ENCODE measurements at places on chromosomes 1 and 21.

DNA sequence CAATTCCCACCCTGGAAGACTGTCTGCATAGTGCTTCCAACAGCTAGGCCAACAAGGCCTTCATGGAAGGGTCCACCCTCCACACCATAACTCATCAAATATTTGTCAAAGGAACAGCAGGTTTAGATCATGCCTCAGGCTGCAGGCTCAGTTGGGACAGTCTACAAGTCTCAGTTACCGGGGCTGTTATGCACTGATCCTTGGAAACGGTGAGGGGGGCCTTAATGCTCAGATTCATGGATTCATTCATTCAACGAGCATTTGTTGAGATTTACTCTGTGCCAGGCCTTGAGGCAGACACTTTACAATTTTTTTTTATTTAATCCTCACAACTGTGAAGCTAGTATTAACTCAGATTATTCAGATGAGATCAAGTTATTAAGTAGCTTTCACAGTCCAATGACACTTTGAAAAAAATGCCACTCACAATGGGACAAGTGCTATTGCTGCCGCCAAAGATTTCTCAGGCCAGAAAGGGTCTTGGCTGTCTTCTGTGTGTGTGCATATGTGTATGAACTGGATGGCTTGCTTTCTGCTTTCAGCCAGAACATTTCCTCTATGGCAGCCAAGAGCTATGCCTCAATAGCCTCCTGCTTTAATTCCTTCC is 8.9 kb upstream of the C1orf216 start:
- no peak for DNase-seq

- no peak for DNase-seq
Observed at GRCh38 chr1:208150833-208151458, 93.2 kb downstream of the PLXNA2 start.

- DNase-seq: no peak
Observed at GRCh38 chr21:36759348-36760083, 60.6 kb downstream of the SIM2 start.

GRCh38 chr1:180366371-180367068 is 135.9 kb downstream of the ACBD6 start:
- DNase-seq: peak; percentile 53

- peak; percentile 99 for DNase-seq
Observed at GRCh38 chr1:26692793-26693490, 2.9 kb upstream of the ARID1A start.

- no peak for DNase-seq
Observed at GRCh38 chr1:182556279-182556678, 32.8 kb downstream of the RNASEL start.

DNA sequence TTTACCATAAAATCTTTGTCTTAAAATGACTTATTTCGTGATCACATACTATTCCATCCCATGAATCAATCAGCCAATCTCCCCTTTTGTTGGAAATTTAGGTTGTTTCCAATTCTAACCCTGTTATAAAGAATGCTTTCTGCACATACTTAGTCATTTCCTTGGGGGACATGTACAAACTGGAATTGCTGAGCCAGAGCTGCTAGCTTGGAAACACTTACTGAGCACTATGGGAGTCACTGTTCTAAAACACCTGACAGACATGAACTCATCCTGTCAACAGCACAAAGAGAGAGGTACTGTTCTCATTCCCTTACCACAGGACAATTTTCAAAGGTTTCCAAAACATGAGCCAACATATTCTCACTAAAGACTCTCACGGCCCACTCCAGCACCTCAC is 32.1 kb downstream of the AK2 start:
- DNase-seq: peak; percentile 44

GRCh38 chr1:210125143-210125542 is 107.5 kb upstream of the SERTAD4 start:
- DNase-seq: no peak

GRCh38 chr1:161933592-161934588 is 89.8 kb downstream of the OLFML2B start:
- DNase-seq: no peak

GRCh38 chr1:68322837-68323687 is 90.7 kb upstream of the WLS start:
- DNase-seq: peak; percentile 38

DNA sequence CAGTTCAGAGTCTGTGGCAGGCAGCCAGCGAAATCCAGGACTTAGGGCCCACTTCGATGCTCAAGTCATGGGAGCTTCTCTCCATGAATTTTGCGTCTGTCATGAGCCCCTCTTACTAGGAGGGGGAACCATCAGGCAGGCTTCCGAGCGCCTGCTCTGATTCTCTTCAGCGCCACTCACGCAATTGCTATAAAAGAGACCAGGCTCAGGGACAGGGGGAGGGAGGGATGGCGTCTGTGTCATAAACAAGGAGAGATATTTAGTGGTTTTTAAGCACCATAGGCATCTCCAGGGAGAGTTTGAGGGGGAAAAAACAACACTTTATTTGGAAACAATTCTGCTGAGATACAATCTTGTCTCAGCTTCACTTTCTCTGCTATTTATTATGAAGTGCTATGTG is 60.6 kb downstream of the NAV1 start:
- no peak for DNase-seq

GRCh38 chr1:24505816-24506215 is 3.2 kb downstream of the RCAN3 start:
- no peak for DNase-seq

- no peak for DNase-seq
Observed at GRCh38 chr1:95095833-95096217, 21.3 kb upstream of the TLCD4 start.

GRCh38 chr21:35399002-35399530 is 350.0 kb upstream of the RUNX1 start:
- DNase-seq: no peak

- peak; percentile 89 for DNase-seq
Observed at GRCh38 chr1:235883261-235883927, 16.7 kb upstream of the LYST start.

- DNase-seq: no peak
Observed at GRCh38 chr1:156112276-156113137, 2.0 kb upstream of the LMNA start.

- DNase-seq: no peak
Observed at GRCh38 chr1:240652961-240653409, 41.0 kb upstream of the GREM2 start.

- no peak for DNase-seq
Observed at GRCh38 chr1:216826646-216827045, 103.4 kb upstream of the ESRRG start.

- peak; percentile 16 for DNase-seq
Observed at GRCh38 chr1:96559181-96559580, 162.4 kb upstream of the PTBP2 start.

- DNase-seq: peak; percentile 45
Observed at GRCh38 chr1:91026777-91027176, 4.9 kb upstream of the ZNF644 start.

- peak; percentile 63 for DNase-seq
Observed at GRCh38 chr1:221991221-221991620, 249.3 kb upstream of the DUSP10 start.

DNA sequence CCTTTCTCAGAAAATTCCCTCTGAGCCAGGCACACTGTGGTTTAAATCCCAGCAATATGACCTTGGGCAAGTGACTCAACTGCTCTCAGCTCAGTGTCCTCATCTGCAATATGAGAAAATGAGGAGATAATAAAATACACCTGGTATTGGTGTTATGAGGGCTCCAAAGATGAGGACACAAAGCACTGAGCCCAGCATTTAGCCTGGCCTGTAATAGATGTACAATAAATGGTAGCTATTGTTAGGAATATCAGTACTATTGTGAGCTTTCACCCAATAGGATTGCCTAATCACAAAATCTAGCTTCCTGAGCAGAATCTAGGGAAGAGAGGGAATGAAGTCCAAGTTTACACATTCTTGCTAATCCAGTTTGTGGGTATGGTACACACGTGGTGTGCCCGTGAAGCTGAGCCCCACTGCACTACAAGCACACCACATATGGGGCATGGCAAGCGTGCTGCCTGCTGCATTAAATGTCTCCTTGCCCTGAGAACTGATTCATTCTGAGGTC is 24.3 kb upstream of the SLC30A1 start:
- DNase-seq: no peak

- no peak for DNase-seq
Observed at GRCh38 chr1:86641318-86641717, 63.1 kb upstream of the SH3GLB1 start.

DNA sequence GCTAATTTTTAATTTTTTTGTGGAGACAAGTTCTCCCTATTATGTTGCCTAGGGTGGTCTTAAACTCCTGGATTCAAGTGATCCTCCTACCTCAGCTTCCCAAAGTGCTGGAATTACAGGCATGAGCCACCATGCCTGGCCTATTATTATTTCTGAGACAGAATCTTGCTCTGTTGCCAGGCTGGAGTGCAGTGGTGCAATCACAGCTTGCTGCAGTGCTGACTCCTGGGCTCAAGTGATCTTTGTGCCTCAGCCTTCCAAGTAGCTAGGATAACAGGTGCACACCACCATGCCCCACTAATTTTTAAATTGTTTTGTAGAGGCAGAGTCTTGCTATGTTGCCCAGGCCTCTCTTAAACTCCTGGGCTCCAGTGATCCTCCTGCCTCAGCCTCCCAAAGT is 196.3 kb downstream of the CAMTA1 start:
- no peak for DNase-seq

GRCh38 chr1:2548068-2548589 is 8.0 kb upstream of the TNFRSF14 start:
- DNase-seq: peak; percentile 63

GRCh38 chr1:72037745-72038343 is 244.5 kb downstream of the NEGR1 start:
- peak; percentile 58 for DNase-seq

DNA sequence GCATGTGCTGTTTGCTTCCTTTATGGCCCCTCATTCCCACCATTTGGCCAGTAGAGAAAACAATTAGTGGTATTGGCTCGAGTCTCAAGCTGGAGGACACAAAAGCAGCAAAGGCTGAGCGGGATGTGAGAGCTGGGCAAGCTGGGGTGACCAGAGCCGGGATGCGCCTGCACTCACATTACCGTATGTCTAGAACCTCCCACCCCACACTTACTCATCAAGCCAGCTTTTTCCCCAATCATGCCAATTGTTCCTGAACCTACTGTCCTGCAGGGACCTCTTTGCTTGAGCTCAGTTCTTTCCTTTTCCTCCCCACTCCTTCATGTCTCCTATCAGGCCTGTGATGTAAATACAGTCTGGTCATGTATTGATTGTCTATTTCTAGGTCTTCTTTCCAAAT is 45.9 kb downstream of the KIRREL1 start:
- peak; percentile 24 for DNase-seq

GRCh38 chr1:151003180-151003579 is 3.5 kb downstream of the MINDY1 start:
- DNase-seq: no peak

GRCh38 chr1:221040101-221040500 is 160.9 kb downstream of the HLX start:
- DNase-seq: no peak

DNA sequence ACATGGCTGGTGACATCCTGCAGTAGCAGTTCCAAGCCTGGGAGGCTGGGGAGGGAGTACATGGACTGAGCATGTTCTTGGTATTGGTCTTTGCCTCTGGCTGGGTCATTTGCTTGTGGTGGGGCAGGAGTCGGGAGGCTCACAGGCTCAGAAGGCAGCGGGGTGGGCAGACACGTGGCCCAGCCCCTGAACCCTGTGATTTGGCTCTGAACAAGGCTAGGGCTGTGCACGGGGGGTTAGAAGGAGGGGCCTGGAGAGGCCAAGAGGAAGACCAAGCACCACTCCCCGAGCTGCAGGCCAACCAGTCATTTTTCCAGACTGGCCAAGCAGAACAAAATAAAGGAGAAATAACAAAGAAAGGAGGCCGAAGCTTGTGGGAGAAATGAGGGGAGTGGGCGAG is 9.7 kb upstream of the PRELP start:
- DNase-seq: no peak

- no peak for DNase-seq
Observed at GRCh38 chr1:45913731-45914501, 110.5 kb downstream of the MAST2 start.

- no peak for DNase-seq
Observed at GRCh38 chr1:30452925-30453324, 270.5 kb downstream of the MATN1 start.

DNA sequence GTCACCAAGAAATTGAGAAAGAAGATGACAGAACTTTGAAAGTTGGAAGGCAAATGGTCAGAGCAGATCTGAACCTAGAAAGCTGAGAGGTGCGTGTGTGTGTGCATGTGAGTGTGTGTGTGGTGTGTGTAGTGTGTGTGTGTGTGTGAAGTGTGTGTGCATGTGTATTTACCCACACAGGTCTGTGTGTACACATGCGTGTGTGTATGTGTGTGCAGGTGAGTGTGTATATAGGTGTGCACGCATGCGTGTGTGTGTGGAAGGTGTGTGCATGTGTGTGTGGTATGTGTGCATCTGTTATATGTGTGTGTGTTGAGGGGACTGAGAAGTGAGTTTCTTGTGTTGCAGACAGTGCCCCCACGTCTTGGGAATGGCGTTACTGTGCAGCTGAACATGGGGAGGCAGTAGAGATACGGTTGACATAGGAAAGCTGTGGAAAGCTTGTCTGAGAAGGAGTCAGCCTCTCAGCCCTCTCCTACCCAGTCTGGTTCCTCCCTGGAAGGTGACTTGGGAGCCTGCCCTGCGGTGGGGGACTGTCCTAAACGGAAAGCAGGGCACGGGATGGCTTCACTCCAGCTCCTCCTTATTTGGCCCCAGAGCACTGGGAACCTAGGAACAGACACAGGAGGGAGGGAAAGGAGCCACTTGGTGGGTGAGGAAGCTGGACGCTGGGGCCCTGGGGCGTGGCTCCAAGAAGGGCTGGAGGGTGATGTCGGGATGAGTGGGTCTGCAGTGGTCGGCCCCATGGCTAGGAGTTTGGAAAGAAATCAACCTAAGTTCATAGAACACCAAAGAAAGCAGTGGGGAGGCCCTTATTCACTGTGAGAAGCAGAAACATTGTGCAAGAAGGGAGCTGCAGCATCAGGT is 97.2 kb downstream of the PCBP3 start:
- no peak for DNase-seq

- DNase-seq: peak; percentile 89
Observed at GRCh38 chr1:151340870-151341754, 5.9 kb downstream of the RFX5 start.

GRCh38 chr1:209405183-209405814 is 178.2 kb upstream of the CAMK1G start:
- DNase-seq: peak; percentile 36

DNA sequence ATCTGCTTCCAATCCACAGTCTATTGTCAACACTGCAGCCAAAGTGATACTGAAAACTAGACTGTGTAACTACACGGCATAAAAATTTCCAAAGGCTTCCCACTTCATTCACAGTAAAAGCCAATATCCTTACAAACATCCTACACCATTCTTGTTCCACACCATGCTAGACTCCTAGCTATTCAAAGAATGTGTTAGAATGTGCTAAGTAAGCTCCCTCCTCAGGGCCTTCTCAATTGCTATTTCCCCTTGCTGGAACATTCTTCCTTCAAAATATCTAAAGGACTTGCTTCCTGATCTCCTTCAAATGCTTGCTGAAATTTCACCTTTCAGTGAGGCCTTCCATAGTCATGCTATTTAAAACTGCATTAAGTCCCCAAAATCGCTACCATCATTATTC is 228.1 kb downstream of the AKT3 start:
- DNase-seq: peak; percentile 20

DNA sequence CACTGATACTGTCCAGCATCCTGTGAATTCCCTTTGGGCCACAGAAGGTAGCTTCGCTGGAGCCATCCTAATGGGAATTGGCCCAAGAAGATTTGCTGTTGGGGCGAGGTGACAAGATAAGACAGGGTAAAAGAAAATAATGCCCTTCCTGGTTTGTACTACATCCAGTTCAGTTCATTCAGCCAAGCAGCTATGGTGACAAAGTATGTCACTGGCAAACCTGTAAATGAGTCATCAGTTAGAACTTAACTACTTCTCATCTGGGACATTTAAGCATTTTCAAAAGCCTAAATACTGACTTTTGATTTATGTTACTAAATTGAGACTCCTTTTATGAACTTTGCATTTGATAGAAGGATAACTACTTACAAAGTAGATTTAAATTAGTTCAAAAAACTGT is 54.2 kb downstream of the WDR64 start:
- no peak for DNase-seq

Measured in fibroblast of pulmonary artery (primary cell).